AG08395 (cell line): ENCODE measurements at places on chromosomes 2 and 18.
A peak's percentile ranks its signal among the peaks of the same experiment; 100 is the strongest.

GRCh38 chr2:227642656-227643055 is 23.9 kb upstream of the SCYGR5 start:
- no peak for DNase-seq

GRCh38 chr2:18403921-18404522 is 156.4 kb downstream of the RDH14 start:
- DNase-seq = no peak

- DNase-seq = peak; percentile 70
Observed at GRCh38 chr2:159010340-159010739, 41.9 kb downstream of the TANC1 start.

- no peak for DNase-seq
Observed at GRCh38 chr2:64474121-64474571, 20.2 kb downstream of the LGALSL start.

DNA sequence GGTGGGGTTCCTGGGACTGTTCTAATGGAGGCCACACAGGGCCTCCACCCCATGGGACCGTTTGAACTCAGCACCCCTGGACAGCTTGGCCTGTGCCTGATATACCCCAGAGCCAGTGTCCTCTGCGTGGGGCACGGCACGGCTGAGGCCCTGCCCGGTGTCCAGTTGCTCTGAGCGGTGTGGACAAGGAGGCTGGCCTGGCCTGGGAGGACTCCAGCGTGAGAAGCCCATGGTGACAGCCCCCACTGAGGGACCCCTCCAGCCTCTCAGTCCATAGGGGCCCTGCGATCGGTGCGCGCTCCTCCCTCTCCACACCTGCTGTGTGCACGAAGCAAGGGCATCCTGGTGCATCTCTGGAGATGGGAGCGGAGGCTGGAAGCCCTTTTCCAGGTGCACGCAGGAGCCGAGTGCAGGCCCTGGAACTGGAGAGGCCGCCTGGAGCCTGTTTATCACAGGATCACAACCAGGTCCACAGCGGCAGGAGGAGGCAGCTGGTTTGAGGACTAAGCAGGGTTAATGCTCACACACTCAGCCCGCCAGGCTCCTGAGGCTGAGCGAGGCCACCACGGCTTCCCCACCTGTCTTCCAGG is 120.2 kb downstream of the PTGR3 start:
- no peak for DNase-seq

DNA sequence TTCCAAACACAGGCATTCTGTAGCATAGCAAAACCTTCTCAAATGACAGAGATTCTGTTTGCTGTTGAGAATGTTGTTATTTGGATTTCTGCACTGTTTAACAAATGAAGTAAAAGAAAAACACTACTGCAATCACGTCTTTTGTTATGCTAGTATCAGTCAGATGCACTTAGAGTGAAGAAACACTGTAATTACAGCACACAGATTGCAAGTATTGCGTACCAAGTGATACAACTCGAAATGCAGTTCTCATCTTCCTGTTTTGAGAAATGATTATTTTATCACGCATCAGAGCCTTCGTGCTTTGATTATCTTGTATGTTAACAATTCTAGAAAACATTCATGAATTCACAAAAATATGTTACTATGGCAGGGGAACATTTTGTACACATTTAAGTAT is 41.8 kb upstream of the KLF11 start:
- DNase-seq = no peak

- DNase-seq = no peak
Observed at GRCh38 chr2:96117701-96118588, 1.6 kb upstream of the ADRA2B start.

DNA sequence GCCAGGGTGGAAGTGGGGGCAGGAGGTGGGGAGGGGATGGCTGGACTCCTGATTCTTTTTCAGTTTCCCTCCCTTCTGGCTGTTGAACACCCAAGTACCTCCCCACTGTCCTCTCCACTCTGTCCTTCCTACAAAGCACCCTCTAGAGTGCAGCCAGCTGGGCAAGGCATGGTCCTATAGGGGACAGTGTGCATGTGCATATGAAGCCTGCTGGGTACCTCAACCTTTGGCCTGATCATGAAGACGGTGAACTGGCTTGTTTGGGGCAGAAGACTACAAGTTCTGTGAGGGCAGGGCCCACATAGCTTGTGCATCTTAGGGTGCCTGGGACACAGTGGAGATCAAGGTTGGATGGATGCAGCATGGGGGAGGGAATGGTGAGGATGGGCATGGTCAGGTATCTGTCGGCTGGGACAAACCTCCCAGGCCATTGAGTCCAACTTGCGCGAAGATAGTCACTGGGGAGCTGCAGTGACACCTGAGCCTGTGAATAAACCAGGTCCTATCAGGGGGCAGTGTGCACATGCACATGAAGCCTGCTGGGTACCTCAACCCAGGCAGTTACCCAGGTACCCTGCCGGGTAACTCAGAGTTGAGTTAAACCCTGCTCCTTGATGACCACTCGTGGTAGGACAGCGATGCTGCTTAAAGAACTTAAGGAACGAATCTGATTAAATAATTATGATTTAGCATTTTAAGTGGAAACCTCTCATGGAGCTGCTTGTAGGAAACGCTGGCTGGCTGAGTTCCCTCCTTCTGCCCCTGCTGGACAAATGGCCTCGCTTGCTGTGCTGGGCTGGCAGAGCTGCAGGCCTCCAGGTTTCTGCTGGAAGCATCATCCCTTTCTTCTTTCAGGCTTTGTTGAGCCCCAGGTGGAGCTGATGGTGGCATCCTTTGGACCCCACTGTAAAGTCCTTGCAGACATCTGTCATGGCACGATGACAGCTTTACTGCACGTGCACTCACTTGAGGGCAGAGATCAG is 84.0 kb downstream of the POLR1A start:
- peak; percentile 28 for DNase-seq

- no peak for DNase-seq
Observed at GRCh38 chr2:20165677-20166509, 59.0 kb downstream of the SDC1 start.

DNA sequence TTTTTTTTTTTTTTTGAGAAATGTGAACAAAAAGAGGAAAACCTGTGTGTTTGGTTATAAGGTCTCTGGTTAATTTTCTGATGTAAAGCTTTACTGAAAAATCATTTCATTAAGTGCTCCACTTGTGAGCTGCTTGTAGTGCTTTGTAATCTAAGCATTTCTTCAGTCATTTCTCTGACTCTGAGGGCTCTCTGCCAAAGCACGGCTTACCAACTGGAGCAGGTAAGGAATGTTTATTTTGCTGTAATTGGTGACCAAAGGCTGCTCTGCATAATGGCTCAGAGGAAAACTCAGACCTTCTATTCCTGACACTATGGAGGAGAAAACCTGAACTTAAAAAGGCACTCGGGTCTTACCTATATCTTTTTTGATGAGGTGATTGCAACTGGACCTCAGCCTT is 848.8 kb downstream of the MBD2 start:
- DNase-seq = no peak

- DNase-seq = no peak
Observed at GRCh38 chr18:25795213-25795612, 295.2 kb downstream of the SS18 start.

- no peak for DNase-seq
Observed at GRCh38 chr2:180360283-180360618, 353.2 kb upstream of the CWC22 start.

DNA sequence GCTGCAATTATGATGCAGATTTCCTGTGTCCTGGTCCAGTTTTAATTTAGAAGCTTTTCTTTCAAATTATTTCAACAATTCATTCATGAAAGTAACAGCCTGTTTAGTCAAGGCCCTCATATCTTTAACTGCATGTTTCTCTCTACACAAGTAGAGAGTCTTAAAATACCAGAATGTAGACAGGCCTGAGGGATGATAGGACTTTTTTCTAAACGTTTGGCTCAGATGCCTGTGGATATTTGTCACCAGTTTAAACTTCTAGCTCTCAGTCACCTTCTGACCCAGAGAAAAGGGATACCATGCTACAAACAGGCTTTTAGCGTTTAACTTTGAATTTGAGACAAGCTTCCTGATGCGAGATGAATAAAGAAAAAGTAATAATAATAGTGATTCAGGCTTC is 15.7 kb downstream of the COL5A2 start:
- peak; percentile 46 for DNase-seq

GRCh38 chr18:48968412-48969215 is 17.8 kb upstream of the SMAD7 start:
- DNase-seq = no peak

DNA sequence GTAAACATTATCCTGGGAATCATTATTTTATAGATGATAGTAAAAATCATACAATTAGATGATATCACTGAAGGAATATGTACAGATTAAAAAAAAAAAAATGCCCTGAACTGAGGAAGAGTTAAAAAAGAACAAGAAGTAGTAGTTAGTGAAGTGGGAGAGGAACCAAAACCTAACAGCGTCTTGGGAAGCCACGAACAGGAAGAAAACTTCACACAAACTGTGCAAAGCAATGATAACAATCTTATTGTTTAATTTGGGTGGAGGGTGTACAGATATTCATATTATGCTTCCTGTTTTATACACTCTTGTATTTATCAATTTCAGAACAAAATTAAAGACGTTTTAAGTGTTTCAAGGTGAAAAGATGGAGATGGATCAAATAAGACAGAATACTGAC is 3.5 kb downstream of the HEATR5B start:
- no peak for DNase-seq

- no peak for DNase-seq
Observed at GRCh38 chr2:77602771-77603170, 80.6 kb upstream of the LRRTM4 start.

DNA sequence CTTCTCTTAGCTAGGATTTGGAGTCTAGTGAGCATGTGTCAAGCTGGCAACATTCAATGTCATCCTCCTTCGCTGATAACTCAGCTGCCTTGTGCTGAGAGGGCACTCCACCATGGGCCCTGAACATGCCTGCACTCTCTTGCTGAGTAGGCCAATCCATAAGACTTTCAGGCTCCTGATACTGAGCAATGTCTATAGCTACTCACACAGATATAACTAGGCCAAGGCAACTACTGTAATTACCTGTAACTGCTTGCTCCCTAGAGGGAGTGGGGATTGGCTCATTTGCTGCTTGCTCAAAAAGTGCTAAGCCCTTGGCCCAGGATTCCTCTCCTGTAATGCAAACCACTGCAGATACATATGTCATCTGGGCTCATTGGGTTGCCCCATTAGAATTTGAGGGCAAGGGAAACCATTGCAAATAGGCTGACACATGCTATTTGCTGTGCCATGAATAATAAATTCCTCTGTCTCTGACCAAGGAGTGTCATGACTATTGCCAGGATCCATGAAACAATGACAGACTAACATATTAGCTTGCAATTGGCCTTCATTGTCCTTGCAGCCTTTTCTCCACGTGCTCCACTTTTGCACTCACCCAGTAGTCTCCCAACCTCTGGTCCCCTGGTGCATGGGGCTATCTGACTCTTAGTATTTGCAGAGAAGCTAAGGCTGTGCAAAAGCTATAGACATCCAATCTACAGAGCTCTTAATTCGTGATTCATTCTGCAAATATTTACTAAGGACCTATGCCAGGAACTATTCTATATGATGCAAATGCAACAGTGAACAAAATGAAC is 36.9 kb upstream of the BMPR2 start:
- DNase-seq = peak; percentile 22

GRCh38 chr2:54657664-54658083 is 65.8 kb upstream of the EML6 start:
- peak; percentile 29 for DNase-seq

- DNase-seq = no peak
Observed at GRCh38 chr2:56102098-56102497, 81.7 kb upstream of the CCDC85A start.

- no peak for DNase-seq
Observed at GRCh38 chr2:177123048-177123447, 89.5 kb upstream of the HNRNPA3 start.

DNA sequence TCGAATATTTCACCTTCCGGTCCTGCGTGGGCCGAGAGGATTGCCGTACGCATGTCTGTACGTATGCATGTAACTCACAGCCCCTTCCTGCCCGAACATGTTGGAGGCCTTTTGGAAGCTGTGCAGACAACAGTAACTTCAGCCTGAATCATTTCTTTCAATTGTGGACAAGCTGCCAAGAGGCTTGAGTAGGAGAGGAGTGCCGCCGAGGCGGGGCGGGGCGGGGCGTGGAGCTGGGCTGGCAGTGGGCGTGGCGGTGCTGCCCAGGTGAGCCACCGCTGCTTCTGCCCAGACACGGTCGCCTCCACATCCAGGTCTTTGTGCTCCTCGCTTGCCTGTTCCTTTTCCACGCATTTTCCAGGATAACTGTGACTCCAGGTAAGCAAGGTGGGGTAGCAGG is at the start of gene SERPINB5:
SERPINB5 (plus strand) TSS at position 291 of the 400 bp plus-strand sequence. CDS start 7,471 bp downstream, outside the sequence.
- no peak for DNase-seq

GRCh38 chr2:9990736-9991135 is 39.2 kb downstream of the GRHL1 start:
- DNase-seq = peak; percentile 31

DNA sequence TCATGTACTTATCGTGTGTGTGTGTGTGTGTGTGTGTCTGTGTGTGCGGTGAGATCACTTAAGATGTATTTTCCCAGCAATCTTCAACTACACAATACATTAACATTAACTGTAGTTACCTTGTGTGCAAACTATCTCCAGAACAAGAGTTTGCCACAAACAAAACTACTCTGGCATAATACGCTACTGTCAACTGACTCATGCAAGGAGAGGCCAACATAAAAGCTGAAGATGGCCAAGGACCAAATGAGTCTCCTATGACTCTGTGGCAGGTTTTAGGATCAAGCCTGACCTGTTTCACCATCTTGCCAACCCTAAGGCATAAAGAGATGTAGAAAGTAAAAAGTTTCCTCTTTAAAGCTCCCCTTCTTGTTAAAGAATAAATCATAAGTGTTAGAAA is 20.1 kb downstream of the CYB5A start:
- DNase-seq = peak; percentile 53

GRCh38 chr2:235055891-235056516 is 104.2 kb downstream of the SH3BP4 start:
- DNase-seq = no peak

DNA sequence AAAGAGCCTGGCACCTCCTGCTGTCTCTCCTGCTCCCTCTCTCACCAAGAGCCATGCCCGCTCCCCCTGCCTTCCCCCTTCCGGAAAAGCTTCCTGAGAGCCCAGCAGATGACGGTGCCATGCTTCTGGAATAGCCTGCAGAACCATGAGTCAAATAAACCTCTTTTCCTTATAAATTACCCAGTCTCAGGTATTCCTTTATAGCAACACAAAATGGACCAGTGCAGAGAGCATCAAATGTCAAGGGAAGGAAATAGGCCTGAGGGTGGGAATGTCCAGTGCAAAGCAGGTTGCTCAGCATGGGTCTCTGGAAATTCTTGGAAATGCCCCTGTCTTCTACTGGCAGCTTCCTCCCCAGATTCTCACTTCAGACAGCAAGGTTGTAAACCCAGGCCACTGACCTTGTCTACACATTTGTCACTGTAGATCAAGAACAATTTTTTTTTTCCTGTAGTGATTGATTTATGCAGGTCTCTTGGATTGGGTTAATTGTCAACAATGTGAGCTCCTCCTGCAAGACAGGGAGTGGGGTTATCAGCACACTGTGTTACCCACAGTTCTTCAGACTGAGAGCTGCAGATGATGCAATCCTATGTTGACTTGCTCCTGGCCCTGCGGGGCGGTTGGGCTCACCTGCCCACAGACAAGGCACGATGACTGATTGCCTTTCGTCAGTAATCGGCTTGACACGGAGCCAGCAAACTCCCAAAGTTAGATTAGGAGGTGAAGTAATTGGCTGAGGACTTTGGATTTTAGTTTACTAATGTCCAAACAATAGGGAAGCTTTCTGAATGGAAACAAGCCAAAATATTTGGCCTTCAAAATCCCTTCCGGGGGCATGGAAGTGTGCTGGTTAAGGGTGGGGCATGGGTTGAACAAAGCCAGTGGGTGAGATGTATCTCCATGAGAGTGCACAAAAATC is 5.4 kb upstream of the BOD1L2 start:
- DNase-seq = no peak

GRCh38 chr2:138121666-138122661 is 157.7 kb downstream of the HNMT start:
- DNase-seq = no peak
